ENCODE measurements at places on chromosomes 6 and 20.

DNA sequence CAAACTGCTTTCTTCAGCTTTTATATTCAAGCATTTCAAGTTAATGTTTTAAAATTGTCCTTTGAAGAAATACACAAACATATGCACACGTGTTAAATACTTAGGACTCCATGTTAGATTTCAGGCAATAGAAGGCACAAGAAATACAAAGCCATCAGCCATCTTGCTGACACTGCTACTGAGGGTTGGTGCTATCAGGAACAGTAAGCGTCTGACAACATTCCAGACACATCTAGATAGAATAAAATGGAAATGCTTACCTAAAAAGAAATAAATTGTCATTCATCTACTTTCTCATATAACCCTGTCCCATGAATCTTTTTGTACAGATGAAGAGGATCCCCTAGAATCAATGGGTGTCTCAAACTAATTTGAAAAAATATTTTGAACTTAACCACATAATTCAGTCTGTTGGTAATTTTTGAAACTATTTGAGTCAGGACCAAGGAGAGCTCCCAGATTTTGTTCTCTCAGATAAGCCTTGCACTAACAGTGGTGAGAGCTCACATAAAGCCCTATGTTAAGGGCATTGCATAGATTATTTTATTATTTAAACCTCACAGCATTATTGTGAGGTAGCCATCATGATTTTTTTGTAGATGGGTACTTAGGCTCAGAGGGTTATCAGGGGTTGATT lies 631.1 kb upstream of the POU3F2 start:
- no peak for DNase-seq

GRCh38 chr20:44600758-44601201 lies 18.4 kb downstream of the PKIG start:
- DNase-seq, result no peak

DNA sequence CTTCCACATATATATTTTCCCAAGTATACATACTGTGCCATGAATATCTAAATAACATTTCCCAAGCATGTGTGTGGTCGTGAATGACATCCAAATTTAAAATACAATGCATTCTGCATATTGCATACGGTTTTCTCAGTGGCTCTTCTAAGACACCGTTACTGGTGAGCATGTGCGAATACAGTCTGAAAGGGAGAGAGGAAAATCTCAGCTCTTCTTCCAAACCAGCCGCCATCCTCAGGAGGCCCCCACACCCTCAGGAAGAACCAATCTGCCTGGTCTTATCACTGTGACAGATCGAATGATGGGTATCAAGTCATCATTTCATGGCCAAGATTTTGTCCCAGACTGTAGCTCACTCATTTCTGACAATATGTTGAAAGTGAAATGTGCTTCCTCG lies 50.7 kb downstream of the ADAT2 start:
- DNase-seq, result no peak

DNA sequence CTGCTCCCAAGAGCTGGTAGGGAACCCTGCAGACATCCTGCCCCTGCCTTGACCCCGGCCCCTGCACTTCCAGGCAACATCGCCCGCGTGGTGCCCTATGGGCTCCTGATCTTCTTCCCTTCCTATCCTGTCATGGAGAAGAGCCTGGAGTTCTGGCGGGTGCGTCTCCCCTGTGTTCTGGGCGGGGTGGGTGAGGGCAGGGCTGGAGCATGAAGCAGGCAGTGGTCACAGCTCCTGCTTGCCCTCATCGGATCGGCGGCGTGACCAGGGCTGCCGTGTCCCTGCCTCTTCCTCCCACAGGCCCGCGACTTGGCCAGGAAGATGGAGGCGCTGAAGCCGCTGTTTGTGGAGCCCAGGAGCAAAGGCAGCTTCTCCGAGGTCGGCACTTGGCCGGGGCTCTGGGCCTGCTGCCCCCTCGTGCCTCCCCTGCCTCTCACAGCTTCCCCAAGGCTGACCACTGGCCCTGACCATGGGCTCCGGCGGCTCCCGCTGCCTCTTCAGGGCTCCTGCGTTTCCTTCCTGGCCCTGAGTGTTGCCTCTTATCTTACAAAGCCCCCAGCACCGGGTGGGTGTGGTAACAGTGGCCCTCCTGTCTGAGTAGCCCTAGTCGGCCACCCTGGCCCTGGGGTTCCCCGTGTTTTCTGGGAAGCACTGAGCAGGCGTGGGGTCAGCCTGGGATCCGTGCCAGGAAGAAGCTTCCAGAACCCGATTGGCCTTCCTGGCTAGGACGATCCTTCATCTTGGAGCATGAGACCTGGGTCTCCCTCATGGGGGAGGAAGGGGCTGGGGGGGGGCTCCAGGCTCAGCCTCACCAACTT lies 8.0 kb upstream of the TNFRSF6B start:
- DNase-seq, result no peak

DNA sequence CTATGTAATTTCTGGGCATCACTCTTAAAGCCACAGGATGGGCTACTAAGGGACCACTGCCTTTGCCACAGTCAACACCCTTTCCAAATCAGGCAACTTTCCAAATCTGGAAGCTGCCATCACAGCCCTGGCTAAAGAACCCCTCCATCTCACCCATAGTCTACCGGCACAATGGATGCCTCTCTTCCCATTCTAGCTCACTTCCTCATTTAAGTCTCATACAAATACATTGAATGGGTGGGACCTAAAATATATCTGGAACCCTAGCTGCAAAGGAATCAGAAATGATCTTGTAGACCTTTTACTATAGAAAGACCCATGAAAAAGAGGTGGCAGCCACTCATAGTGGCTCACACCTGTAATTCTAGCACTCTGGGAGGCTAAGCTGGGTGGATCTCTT lies 3.3 kb upstream of the TREML4 start:
- no peak for DNase-seq

- DNase-seq, result no peak
These were observed 105.5 kb downstream of the JPH2 start for GRCh38 chr20:44081476-44081875.

DNA sequence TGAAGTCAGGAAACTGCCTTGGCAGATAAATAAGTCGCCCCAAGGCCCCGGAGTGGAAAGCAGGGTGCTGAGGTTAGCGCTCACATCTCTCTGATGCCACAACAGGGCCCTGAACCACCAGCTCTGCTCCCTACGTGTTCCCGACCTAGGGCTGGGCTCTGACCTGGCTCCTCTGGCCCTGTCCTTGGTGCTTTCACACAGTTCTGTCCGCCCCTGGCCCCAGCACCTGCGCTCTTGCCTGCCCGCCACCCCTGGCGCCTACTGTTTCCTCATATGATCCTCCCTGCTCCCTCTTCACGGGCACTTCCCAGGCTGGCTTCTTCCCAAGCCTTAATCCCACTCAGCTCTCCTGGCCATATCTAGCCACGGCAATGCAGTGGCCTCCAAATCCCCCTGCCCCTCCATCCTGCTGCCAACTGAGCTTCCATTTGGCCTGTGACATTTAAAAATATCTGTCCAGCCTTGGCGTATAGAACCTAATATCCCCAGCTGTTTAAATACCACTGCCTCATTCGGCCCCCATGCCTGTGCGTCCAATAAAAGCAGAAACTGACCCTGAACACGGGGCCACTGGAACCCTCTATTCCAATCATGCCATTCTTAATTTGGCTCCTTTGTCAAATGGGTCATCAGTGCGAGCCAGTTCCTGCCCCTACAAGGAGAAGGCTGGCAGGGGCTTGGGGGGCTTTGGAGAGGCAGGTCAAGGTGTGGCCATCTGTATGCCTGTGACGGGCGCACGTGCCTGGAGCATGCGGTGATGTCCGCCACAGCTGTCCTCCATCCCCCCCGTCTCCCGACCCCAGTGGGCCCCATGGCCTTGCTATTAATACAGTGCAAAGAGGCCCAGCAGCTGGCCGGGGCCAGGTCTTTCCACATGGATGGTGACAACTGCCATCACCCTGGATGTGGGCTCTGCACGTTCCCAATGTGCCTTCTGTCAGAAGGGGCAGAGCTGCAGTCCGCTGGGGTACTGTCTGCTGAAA lies 27.7 kb downstream of the GNAS-AS1 start:
- DNase-seq, result no peak

GRCh38 chr6:139666284-139666683 lies 291.8 kb upstream of the CITED2 start:
- no peak for DNase-seq

GRCh38 chr6:30508890-30509736 lies 19.8 kb downstream of the HLA-E start:
- DNase-seq, result no peak

GRCh38 chr6:104699593-104700329 lies 160.0 kb downstream of the HACE1 start:
- DNase-seq, result no peak
